Stimulated activated CD4-positive, alpha-beta T cell treated with anti-CD3 and anti-CD28 coated beads, Interleukin-12 subunit alpha, Interleukin-12 subunit beta, amount 100 ng/mL, for 24 hours (primary cell): ENCODE measurements at places on chromosomes 5 and 9.

GRCh38 chr5:103667068-103667467, 104.5 kb upstream of the NUDT12 start:
- DNase-seq, result no peak

DNA sequence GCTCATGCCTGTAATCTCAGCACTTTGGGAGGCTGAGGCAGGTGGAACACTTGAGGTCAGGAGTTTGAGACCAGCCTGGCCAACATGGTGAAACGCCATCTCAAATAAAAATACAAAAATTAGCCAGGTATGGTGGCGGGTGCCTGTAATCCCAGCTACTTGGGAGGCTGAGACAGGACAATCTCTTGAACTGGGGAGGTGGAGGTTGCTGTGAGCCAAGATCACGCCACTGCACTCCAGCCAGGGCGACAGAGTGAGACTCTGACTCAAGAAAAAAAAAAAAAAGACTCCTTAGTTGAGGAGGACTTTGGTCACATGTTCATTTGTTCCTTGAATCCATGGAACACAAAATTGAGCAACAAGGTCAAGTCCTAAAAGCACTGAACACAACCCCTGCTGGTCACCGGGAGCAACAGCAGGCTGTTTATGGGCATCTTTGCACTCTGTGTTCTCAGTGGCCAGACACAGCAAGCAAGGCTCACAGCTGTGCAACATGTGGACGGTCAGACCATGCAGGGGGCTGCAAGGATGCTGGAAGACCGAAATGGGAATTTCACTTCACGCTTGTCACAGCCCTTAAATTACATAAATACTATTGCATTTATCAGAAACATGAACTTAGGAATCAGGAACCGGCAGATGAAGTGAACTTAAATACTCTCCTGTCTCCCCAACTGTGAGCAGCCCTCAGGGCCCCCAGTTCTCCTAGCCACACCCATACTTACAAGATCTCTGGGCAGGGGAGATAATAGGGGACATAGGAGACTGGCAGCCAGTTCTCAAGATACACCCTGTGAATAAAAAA, 2.8 kb downstream of the GBGT1 start:
- DNase-seq, result peak; percentile 22

GRCh38 chr5:151134228-151134627, 23.4 kb downstream of the ANXA6 start:
- no peak for DNase-seq

GRCh38 chr5:32206509-32207354, 32.6 kb upstream of the GOLPH3 start:
- DNase-seq, result no peak

GRCh38 chr5:178309271-178310013, 76.8 kb upstream of the PHYKPL start:
- DNase-seq, result no peak

DNA sequence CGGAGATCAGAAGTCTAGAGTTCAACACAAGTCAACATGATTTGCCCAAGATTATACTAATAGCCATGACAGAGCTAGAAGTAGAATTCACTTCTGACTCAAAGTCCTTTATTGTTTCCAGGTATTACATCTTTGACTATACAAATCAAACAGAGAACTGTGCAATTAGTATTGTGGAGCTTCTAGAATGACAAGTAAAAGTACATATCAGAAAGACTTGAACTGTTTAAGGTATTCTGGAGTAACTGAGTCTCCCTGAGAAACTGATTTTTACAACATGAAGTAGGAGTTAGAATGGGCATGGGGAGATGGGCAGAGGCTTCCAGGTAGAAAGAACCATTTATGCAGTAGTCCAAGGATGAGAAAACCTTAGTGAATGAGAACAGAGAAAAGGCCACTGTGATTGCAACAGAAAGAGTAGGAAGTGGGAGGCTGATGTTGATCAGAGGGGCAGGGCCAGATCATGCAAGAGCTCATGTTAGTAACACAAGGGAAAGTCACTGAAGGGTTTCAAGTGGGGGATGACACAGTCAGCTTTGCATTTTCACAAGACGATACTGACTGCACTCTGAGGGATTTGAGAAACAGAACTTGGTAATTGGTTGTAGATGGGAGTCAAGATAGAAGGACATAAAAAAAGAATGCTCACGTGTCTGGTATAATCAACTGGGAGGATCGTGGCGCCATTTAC, 280.7 kb downstream of the RFX3 start:
- DNase-seq, result no peak

DNA sequence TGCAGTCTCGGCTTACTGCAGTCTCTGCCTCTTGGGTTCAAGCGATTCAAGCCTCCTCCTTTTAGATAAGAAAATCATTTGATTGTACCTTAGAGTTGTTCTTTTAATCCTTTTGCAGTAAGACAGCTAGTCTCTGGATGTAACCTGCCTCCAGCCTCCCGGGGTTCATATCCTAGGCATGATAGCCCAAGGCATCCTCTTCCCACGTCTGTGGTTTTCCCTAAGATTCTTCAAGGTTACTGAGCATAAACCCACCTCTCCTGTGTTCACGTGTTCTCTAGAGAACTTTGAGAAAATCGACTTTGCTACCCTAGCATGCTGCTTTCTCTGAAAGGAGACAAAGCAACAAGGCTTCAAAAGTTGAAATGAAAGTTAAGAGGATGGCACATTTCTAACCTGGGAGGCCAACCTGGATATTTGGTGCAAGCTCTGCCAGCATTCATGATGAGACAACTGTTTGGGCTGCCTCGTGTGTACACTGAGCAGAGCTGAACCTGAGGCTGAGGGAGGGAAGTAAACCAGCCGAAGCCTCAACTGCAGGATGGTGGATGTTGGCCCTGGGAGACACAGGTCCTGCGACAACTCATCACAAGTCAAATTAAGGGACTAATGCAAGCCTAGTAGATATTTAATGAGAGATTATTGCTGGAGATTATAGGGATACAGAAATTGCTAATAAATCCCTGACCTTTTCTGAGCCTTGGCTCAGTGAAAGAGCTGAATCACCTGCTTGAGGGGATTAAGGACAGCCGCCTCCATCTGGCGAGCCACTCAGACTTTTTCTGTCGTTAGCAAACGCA, 261.8 kb downstream of the ARHGAP26 start:
- DNase-seq, result no peak

DNA sequence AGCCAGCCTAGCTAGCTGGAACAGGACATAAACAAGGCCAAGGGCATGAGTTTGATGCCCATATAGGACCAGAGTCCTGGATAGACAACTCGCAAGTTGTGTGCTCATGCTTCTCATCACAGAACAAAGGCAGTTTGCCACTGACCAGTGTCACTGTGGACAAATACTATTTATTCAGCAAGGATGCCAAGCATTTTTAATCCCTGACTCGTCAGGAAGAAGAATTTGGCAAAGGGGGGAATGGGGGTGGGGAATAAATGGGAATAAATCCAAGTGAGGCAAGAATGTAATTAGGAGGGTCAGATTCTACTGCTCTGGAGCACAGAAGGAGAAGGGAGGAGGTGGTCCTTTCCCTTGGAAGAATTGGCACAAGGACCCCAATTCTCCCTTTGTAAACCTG, 46.8 kb upstream of the ANKRD55 start:
- DNase-seq, result no peak

- DNase-seq, result no peak
These were observed 70.7 kb upstream of the RANBP6 start for GRCh38 chr9:6086006-6086655.
